ENCODE measurements at places on chromosomes 16 and 17. TPM values are rescaled to one million over a fixed set of nuclear protein-coding genes. Genes with fewer than 3 reads are reported as not detected.

The NECAB2 gene
- 12.6 TPM for total RNA-seq

DNA sequence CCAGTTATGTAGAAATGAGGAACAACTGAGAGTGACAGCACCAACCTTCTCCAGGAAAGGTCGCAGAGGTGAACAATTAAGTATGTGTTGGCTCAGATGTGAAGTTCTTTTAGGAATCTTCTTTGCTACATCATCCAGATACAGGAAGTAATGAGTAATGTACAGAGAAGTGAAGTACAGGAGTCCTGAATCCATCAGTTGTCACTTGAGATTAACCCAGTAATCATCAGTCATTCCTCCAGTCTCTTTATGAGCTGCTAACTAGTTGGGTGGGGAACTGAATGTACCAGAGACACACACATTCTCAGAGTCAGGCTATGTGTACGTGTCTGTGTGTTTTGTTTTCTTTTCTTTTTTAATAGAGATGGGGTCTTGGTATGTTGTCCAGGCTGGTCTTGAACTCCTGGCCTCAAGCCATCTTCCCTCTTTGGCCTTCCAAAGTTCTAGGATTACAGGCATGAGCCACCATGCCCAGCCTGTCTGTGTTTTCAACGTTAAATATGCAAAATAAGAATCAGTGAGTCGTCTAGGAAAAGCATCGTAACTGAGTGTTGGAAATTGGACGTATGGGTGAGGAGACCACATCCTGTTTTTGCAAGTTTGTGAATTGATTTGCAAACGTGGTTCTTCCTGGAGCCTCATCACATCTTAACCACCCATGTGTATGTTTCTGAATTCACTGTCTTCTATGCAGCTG, 19.9 kb downstream of the ZNF200 start:
- no peak for DNase-seq
- H3K4me3 ChIP-seq = no peak overlapping the region
- H3K27me3 ChIP-seq = peaks cover 3% of the 10 kb centered on the region
- no peak overlapping the region for H3K27ac ChIP-seq
- H3K36me3 ChIP-seq = no peaks in the 10 kb centered on the region
- no peaks in the 10 kb centered on the region for H3K4me1 ChIP-seq

The CCDC200 gene
- not detected for total RNA-seq

GRCh38 chr17:4005296-4006164, 41.3 kb upstream of the ATP2A3 start:
- no peaks in the 10 kb centered on the region for H3K4me1 ChIP-seq
- H3K4me3 ChIP-seq = no peak overlapping the region
- no peak overlapping the region for H3K27ac ChIP-seq
- H3K36me3 ChIP-seq = no peaks in the 10 kb centered on the region
- no peak for DNase-seq
- H3K27me3 ChIP-seq = no peaks in the 10 kb centered on the region

The TNFRSF17 gene
- total RNA-seq = not detected

DNA sequence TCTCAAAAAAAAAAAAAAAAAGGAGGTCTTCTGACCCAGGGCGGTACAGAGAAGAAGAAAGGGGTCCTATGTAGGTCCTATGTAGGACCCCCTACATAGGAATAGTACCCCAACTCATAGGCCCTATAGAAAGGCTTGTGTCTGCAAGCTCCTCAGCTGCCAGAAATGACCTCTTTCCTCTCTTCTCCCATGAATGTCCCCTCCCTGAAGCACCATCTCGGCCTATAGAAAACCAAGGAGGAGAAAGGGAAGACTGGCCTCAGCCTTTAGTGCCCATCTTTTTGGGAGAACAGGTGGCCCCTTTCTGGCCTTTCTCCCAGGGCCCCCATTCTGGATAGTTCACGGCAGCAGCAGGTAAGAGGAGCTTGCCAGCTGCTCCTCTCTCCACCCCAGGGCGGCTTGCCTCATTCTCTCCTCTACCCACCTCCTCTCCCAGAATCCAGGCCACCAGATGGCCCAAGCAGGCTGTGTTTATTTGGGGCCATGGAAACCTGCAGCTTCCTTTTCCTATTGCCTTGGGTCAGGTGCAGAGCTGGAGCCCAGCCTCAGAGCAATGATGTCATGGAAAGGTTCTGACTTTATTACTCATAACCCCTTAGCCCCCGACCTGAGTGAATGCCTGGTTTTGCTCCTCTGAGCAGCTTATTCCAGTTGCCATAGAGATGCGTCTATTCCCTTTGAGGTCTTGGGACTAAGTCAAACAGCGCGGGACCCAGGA, 1.6 kb upstream of the MRPL58 start:
- DNase-seq = no peak
- H3K4me1 ChIP-seq = peaks cover 14% of the 10 kb centered on the region
- H3K27ac ChIP-seq = no peak overlapping the region
- H3K4me3 ChIP-seq = no peak overlapping the region
- no peaks in the 10 kb centered on the region for H3K27me3 ChIP-seq

The OR1A2 gene
- not detected for total RNA-seq

DNA sequence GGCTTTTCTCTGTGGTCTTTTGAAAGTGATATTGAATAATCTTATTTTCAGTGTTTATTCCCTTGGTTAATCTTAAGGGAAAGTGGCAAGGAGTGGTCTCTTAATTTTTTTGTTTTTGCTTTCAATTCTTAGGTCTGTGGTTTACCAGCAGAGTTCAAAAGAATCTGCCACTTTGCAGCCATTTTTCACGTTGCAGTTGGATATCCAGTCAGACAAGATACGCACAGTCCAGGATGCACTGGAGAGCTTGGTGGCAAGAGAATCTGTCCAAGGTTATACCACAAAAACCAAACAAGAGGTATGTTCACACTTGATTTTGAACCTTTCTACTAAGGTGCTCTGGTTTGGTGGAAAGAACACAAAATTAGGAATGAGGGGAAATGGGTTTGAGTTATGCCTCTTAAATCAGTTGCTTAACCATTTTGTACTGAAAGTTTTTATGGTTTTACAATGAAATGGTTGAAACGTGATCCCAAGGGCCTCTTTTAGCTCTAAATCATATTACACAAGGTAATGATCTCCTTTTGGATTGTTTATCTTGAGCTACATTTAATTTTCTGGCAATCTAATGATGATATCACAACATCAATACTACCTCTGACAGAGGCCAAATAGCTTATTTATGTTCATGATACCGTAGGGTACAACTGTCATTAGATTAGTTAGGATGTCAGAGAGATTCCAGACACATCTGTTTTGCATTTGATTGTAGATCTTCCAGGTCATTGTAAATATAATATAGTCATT, 51.6 kb upstream of the CRISPLD2 start:
- H3K27me3 ChIP-seq = no peaks in the 10 kb centered on the region
- no peaks in the 10 kb centered on the region for H3K4me1 ChIP-seq
- no peak for DNase-seq
- H3K27ac ChIP-seq = no peak overlapping the region
- peaks cover 20% of the 10 kb centered on the region for H3K36me3 ChIP-seq

The CRK gene
- total RNA-seq = 52.2 TPM

The PKMYT1 gene
- 4.6 TPM for total RNA-seq

The TPPP3 gene
- not detected for total RNA-seq

The C1QTNF8 gene
- total RNA-seq = not detected

GRCh38 chr16:55760310-55761001, 72.4 kb downstream of the CES1 start:
- peaks cover 41% of the 10 kb centered on the region for H3K27me3 ChIP-seq
- peak; percentile 87 for DNase-seq
- H3K4me3 ChIP-seq = peak overlapping the region; percentile 41

- H3K4me3 ChIP-seq = no peak overlapping the region
- no peaks in the 10 kb centered on the region for H3K36me3 ChIP-seq
- no peaks in the 10 kb centered on the region for H3K27me3 ChIP-seq
- DNase-seq = no peak
These were observed 202.2 kb upstream of the CHMP6 start for GRCh38 chr17:80789356-80789902.

DNA sequence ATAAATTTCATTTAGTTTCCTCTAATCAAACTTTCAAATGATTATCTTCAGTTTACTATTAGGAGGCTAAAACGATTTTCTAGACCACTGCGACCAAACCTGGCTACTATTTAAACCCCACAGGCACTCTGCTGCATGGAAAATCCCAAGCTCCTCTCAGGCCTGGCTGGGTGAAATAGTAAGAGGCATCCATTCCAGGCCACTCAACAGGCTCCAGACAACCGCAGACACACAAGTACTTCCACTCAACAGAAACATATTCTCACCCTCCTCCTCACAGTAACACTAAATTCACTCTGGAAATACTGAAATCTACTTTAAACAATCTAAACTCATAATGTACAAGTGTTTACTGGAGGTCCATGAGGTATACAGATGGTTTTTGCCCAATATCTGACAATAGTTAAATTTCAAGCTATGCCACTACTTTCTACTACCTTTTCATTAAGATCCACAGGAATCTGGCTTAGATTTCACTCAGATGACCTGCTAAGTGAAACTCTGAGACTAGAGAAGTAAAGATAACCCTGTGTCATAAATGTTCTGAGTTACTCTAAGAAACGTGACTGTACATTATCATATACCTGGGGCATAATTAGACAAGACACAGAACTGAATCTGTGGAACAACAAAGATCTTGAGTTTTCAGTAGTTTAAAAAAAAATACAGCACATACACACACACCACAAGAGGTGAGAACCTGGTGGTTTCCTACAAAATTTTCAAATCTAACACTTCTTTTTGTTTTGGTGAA, 10.4 kb downstream of the VPS53 start:
- H3K27ac ChIP-seq = no peak overlapping the region
- H3K4me3 ChIP-seq = no peak overlapping the region
- H3K4me1 ChIP-seq = no peaks in the 10 kb centered on the region

The BLMH gene
- total RNA-seq = 98.8 TPM

DNA sequence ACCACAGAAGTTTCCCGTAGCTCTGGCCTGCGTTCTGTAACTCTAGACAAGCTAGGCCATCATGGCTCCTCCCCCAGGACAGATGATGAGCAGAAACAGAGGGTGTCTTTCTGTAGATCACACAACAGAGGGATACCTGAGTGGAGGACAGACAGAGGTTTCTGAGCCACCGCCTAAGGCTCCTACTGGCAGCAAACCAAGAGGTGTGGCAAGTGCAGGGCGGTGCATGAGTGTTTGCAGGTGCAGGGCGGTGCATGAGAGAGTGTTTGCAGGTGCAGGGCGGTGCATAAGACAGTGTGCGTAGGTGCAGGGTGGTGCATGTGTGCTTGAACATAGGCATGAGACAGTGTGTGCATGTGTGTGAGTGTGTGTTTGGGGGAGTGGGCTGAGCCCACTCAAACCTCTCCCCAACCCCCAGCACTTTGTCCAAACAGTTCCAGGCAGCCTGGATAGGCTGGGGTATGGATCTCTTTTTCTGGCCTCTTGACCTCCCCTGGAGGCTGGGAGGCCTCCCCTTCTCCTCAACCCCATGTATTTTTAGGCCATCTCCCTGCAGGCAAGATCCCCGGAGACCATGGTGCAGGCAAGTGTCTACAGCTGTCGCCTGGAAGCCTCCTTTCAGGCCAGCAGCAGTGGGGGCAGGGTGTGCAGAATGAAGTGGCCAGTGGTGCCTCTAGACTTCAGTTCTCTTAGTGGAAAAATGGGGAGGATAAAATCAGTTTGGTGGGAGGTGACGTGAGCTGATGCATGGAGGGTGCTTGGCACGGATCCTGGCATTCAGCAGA, 53.4 kb upstream of the CBX4 start:
- no peaks in the 10 kb centered on the region for H3K36me3 ChIP-seq
- no peak overlapping the region for H3K4me3 ChIP-seq
- H3K4me1 ChIP-seq = no peaks in the 10 kb centered on the region
- no peak for DNase-seq
- H3K27me3 ChIP-seq = no peaks in the 10 kb centered on the region
- H3K27ac ChIP-seq = no peak overlapping the region

- H3K36me3 ChIP-seq = no peaks in the 10 kb centered on the region
- no peaks in the 10 kb centered on the region for H3K27me3 ChIP-seq
- H3K4me1 ChIP-seq = no peaks in the 10 kb centered on the region
These were observed 12.3 kb downstream of the CDH1 start for GRCh38 chr16:68749432-68749831.

DNA sequence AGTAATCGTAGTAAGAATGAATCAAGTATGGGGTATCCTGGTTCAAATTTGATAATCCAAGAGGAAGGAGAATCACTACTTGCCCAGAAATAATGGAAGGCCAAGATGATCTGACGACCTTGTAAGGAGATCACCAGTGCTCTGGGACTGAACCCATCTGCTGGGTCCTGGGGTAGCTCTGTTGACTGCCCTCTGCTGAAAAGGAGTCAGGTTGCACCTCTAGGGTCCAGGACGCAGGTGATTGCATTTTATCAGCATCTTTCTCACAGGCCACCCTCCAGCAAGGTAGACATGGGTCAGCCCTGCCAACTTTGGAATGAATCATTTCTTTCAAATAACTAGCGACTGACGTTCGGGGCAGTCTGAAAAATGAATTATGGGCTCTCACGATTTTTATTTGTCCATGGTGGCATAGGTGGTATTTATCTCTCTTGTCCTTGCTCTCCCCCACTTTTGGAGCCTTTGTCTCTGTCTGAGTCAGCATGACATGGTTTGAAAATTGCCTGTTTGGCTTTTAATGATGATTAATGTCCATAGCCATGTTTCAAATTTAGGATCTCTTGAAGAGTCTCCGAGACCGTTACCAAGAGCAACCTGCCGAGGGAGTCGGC, 163.7 kb downstream of the MSI2 start:
- no peaks in the 10 kb centered on the region for H3K27me3 ChIP-seq
- no peak overlapping the region for H3K4me3 ChIP-seq
- H3K4me1 ChIP-seq = peaks cover 24% of the 10 kb centered on the region
- no peaks in the 10 kb centered on the region for H3K36me3 ChIP-seq

The FLII gene
- total RNA-seq = 193 TPM

DNA sequence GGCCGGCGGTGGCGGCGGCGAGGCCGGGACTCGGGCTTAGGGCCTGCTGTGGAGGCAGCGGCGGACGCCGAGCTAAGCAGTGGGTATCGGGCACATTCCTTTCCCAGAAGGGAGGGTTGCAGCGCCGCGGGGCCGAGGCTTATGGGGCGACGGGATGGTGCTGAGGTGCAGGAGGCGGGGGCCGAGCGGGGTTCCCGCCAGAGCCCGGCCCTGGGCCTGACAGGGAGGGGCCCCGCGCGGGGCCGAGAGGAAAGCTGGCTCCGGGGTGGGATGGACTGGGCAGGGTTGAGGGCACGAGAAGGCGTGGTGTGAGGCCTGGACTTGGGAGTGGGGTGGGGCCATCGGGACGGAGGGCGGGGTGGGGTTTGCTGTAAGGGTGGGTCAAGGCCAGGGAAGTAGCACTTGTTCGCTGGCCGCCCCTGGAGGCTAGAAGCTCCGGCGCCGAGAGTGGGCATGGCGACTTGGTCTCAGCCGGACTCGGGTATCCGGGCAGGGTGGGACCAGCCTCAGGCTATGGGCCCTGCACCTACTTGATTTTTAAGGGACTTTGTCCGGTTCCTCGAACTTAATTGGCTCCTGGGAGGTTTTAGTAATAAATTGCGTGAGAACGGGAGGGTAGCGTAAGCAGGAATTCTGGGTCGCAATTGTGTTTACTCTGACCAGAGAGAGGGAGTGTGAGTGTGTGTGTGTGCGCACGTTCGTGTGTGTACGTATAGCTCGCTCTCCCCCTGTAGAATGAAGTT, 396 bp downstream of the NFE2L1 start:
- H3K27ac ChIP-seq = peak overlapping the region; percentile 76
- H3K4me1 ChIP-seq = peaks cover 28% of the 10 kb centered on the region
- no peak for DNase-seq
- peak overlapping the region; percentile 93 for H3K4me3 ChIP-seq
- H3K27me3 ChIP-seq = no peaks in the 10 kb centered on the region

The MYH3 gene
- total RNA-seq = 0.36 TPM

Measured in neural progenitor cell (in vitro differentiated cells).